ENCODE measurements at places on chromosomes 12 and 14.
A peak's percentile ranks its signal among the peaks of the same experiment; 100 is the strongest.

GRCh38 chr12:94263011-94263811, 114.8 kb downstream of the PLXNC1 start:
- no peak for DNase-seq

DNA sequence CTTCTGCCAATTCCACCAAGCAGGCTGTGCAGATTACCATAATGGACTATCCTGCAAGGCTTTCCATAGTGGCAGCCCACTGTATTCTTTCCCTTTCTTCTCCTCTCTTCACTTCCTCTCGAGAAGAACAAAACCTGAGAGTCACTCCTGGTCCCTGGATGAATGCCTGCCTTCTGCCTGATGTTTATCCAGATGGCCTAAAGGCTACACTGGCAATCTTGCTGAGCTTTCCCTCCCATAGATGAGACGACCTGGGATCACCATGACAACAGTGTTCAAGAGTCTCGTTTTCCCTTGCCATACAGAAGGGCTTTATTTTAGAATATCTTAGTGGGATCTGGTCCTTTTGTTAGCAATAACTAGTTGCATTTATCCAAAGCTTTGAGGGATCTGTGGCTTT, 142.3 kb downstream of the RTN1 start:
- peak; percentile 91 for DNase-seq

GRCh38 chr12:109770104-109770860, 56.7 kb downstream of the FAM222A start:
- no peak for DNase-seq

DNA sequence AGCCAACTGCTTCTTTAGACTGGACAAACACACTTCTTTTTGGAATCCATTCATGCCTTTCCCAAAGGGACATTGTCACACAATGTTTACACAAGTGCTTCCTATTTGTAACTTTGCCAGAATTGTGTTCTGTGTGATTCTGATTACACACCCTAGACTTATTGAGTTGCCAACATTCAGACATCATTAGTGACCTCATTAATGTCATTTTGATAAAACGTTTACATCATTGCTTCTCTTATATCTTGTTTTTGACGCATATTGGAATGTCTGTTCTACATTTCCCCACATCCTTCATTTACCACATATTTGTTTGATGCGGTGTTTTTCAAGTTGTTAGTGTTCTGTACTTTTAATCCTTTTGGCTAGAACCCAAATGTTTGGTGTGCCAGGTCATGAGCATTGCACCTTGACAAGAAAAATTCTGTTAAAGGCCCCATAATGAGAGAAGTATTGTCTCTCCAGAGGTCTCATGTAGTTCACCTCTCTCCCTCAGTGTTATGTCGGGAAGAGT, 305.5 kb downstream of the AEBP2 start:
- DNase-seq: no peak

- DNase-seq: no peak
Measured at GRCh38 chr14:97046967-97047366, 249.8 kb downstream of the VRK1 start.

DNA sequence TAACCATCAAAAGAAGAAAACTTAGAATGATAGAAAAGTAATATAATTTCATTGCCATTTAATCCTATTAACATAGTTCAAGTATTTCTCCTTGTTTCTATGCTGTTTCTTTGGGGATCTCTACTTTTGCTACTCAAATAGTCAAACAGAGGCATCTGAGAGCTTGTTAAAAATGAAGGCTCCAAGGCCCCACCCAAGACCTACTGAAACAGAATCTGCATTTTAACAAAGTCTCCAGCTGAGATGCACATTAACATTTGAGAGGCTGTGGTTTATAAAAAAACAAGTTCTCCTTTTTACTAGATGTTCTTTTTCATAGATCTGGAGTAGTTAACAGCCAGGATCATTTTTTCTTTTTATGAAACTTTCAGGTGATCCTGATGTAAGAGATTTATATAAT, 31.8 kb downstream of the PPFIA2 start:
- DNase-seq: no peak

DNA sequence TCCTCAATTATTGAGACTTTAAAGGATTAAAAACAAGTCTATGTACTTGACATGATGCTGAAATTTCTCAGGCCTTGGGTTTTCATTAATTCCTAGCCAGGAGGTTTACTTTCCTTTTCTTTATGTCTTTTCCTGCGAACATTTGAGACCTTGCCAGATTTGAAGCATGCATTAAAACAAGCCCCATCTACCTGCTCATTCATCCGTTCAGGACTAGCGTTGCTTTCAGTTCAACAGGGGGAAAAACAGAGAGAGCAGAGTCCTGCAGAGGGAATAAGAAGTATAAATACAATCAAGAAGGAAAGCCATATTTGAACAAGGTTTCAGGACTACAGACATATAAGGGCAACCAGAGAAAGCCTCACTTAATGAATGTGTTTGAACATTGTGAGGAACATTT, 542.4 kb downstream of the DIO2 start:
- peak; percentile 85 for DNase-seq

DNA sequence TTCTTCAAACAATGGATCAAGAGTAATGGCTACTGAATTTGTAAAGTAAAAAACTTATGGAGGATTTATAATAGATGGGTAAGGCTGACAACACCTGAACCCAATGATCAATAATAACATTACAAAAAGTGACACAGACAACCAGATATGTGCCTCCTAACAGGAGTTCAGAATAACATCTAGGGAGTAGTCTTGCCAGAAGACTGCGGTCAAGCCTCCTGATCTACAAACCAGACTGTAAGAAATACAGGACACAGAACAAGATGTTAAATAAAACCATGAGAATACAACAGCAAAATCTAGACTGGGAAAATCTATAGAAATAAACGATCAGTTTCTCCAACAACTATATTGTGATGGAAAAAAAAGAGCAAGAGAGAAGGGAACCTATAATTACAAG, 262.6 kb upstream of the TMTC1 start:
- no peak for DNase-seq

- no peak for DNase-seq
Measured at GRCh38 chr14:56603648-56604047, 24.1 kb downstream of the TMEM260 start.

DNA sequence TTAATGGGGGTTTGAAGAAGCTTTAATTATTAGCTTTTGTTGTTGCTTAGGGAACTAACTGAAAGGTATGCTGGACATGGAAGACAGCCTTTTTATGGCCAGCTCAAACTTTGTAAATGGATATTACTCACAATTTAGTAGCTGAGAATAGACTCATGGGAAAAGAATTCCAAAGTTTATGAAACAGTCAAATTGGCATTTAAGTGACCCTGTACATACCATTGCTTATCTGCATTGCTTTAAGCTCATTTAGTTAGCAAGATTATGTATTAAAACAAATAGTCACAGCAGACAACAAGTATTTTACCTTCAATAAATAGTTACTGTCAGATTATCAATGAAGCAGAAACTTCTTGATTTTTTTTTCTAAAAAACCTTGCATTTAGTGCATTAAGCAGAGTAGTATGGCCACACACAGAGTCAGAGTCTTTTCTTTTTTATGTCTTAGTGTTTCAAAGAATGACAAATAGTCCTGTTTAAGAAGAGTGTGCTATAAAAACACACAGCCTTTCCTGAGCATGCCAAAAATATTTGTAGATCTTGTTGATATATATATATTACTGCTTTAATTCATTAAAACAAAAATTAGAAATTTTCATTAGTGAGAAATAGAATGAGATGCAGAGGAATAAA, 102.2 kb downstream of the TTC6 start:
- no peak for DNase-seq

Measured in NCI-H2171 (cell line).